DMS53 (cell line): ENCODE measurements at places on chromosomes 1 and 21.

GRCh38 chr1:226217273-226217672 is 6.2 kb upstream of the MIXL1 start:
- no peak for DNase-seq

DNA sequence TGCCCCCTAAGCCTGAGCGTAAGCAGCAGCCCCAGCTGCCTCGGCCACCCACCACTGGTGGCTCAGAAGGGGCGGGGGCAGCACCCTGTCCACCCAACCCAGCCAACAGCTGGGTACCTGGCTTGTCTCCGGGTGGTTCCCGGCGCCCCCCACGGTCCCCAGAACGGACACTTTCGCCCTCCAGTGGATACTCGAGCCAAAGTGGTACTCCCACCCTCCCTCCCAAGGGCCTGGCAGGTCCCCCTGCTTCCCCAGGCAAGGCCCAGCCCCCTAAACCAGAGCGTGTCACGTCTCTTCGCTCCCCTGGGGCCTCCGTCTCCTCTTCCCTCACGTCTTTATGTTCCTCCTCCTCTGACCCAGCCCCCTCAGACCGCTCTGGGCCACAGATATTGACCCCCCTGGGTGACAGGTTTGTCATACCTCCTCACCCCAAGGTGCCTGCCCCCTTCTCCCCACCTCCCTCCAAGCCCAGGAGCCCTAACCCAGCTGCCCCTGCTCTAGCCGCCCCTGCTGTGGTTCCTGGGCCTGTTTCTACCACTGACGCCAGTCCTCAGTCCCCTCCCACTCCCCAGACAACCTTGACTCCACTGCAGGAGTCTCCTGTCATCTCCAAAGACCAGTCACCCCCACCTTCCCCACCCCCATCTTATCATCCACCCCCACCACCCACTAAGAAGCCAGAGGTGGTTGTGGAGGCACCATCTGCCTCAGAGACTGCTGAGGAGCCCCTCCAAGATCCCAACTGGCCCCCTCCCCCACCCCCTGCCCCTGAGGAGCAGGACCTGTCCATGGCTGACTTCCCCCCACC is 46.2 kb downstream of the YARS1 start:
- no peak for DNase-seq

DNA sequence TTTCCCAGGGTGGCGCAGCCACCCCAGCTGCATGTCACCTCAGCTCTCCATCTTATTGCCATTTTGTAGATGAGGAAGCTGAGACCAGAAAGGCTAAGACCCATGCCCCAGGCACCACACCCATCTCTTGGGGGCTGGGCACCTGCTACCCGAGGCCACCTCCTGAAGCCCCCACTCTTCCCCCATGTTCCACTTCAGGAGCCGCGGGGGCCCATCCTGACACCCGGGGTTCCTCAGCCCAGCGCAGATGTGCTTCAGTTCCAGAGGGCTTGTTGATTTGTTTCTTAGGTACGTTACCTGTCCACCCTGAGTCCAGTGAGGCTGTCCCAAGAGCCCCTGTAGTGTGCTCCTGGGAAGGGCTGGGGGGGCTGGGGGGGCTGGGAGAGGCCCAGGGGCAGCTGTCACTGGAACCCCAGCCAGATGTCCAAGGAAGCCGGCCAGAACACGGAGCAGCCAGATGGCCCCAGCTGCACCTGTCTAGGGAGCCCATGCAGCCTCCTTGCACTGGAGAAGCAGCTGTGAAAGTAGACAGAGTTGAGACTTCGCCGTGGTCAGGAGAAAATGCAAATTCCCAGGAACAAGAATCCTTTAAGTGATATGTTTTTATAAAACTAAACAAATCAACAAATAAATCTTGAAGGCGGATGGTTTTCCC is 17.1 kb upstream of the CCDC27 start:
- DNase-seq: no peak

GRCh38 chr1:149849111-149849946 is 50.0 kb upstream of the BOLA1 start:
- DNase-seq: no peak

- DNase-seq: peak; percentile 24
Observed at GRCh38 chr1:109259674-109260557, 10.6 kb downstream of the CELSR2 start.

- no peak for DNase-seq
Observed at GRCh38 chr1:58543260-58543659, 3.3 kb downstream of the OMA1 start.

GRCh38 chr1:16237343-16237830 is 404 bp upstream of the CPLANE2 start:
- peak; percentile 64 for DNase-seq

DNA sequence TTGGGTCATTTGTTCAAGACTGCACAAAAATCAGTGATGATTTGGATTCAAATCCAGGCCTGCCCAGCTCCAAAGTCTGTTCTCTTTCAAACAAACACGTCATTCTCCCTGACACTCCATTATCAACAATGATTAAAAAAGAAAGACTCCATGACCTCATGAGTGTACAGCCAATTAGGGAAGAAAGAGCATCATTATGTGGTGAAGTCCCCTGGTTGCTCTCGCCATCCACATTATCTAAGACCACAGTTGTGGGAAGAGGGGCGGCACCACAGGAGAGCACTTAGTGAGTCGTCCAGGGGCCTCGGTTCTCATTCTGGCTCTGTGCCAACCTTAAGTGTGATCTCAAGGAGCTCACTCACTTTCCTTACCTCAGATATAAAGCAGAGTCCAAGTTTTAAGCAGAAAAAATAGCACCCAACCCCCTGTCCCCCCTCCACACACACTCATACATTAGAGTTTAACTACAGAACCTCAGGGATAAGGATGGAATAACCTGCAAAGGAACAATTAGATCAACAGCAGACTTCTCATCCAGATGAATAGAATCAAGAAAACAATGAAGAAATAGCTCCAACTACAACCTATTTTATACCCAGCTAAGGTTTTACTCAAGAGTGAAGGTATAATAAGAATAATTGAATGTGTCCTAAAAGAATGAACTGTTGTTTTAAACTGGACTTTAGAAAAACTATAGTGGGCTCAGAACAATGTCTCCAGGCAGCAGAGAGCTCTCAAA is 47.8 kb downstream of the COL6A1 start:
- no peak for DNase-seq

GRCh38 chr1:93093332-93094006 is 14.4 kb downstream of the MTF2 start:
- no peak for DNase-seq
